Endothelial cell (in vitro differentiated cells): ENCODE measurements at places on chromosomes 5 and 9. TPM values are rescaled to one million over a fixed set of nuclear protein-coding genes. Genes with fewer than 3 reads are reported as not detected.

GRCh38 chr9:136787690-136788400, 3.3 kb upstream of the TMEM141 start:
- H3K27me3 ChIP-seq = no peaks in the 10 kb centered on the region
- no peak overlapping the region for H3K27ac ChIP-seq
- H3K4me1 ChIP-seq = peaks cover 8% of the 10 kb centered on the region
- no peak overlapping the region for H3K4me3 ChIP-seq
- H3K36me3 ChIP-seq = peaks cover 5% of the 10 kb centered on the region

DNA sequence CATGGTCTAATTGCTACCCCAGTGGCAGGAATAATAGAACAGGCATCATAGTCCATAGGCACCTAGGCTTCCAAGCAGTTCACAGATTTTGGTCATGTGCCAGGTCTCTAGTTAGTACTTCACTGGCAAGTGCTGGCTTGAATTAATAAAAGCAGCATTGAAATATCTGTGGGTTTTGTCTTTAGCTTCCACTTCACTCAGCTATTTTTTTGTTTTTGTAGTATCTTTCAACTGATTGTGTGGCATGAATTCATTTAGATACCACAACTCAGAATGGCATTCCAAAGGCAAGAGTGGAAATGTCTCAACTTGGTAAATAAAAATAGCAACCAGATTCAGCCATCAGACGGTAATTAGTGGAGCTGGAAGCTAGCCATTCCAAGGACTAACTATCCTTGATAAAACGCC, 27.9 kb upstream of the ITGA2 start:
- DNase-seq = no peak
- no peak overlapping the region for H3K27ac ChIP-seq
- H3K4me1 ChIP-seq = peaks cover 2% of the 10 kb centered on the region
- no peak overlapping the region for H3K4me3 ChIP-seq
- H3K27me3 ChIP-seq = peaks cover 1% of the 10 kb centered on the region

GRCh38 chr9:5488221-5489008, 21.9 kb upstream of the PDCD1LG2 start:
- no peaks in the 10 kb centered on the region for H3K36me3 ChIP-seq
- no peak for DNase-seq
- no peak overlapping the region for H3K4me3 ChIP-seq
- peaks cover 10% of the 10 kb centered on the region for H3K4me1 ChIP-seq
- peaks cover 2% of the 10 kb centered on the region for H3K27me3 ChIP-seq

GRCh38 chr9:81314490-81314889, 374.9 kb downstream of the TLE1 start:
- H3K4me1 ChIP-seq = no peaks in the 10 kb centered on the region
- H3K4me3 ChIP-seq = no peak overlapping the region
- no peaks in the 10 kb centered on the region for H3K36me3 ChIP-seq
- H3K27me3 ChIP-seq = peaks cover 2% of the 10 kb centered on the region
- no peak overlapping the region for H3K27ac ChIP-seq

DNA sequence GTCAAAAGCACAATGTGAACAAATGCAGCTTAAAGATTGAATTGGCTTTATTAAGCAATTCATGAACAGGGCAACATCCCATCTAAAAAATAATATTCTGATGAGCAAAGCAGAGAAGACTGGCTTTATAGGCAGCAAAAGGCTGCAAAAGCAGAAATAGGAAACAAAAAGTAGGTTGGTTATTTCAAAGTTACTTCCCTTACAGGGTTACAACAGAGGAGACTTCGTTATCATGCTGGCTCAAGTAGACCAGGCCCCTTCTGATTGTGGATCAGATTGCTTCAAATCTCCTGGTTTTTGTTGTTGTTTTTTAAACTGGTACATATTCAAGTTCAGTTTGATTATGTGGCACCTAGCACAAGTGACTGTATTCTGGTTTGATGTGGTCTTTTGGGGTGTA, 73.1 kb downstream of the MAN2A1 start:
- H3K27me3 ChIP-seq = no peaks in the 10 kb centered on the region
- DNase-seq = no peak
- peaks cover 15% of the 10 kb centered on the region for H3K36me3 ChIP-seq
- no peak overlapping the region for H3K4me3 ChIP-seq

DNA sequence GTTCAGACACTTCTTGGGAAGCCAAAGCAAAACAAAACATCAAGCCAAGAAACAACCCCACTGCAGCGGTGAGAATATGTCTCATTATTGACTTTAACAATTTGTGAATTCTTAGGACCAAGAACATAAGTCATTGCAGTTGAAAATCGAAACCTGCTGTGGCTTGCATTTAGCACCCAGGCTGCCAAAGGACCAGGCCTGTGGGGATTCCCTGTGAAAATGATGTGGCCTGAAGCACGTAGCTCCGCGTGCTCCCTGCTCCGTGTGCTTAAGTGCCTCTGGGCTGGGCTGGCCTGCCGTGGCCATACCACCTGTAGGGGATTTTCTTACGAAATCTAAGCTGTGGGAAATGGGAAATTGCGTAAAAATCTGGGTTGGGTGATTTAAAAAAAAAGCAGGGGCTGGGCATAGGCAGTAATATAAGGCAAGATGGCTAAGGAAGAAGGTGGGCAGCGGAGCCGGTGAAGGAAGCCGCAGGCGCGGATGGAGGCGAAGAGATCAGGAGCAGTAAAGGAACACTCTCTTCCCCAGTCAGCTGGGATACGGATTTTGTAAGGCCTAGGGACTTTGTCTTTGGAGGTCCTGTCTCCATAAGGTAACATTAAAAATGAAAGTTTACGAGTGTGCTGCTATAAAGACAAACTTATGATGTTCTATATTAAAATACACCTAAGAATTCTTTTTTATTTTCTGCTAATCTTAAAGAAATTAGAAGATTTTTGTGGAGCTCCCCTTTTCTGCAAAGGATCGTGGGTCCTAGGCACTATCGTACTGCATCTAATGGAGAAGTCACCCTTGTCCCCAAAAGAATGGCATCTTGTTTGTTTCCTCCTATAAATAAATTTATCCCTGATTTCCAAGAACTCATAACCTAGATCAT, 189.6 kb upstream of the SEMA6A start:
- H3K27me3 ChIP-seq = no peaks in the 10 kb centered on the region
- H3K4me1 ChIP-seq = peaks cover 14% of the 10 kb centered on the region
- DNase-seq = no peak
- no peak overlapping the region for H3K4me3 ChIP-seq
- peak overlapping the region; percentile 4 for H3K27ac ChIP-seq

DNA sequence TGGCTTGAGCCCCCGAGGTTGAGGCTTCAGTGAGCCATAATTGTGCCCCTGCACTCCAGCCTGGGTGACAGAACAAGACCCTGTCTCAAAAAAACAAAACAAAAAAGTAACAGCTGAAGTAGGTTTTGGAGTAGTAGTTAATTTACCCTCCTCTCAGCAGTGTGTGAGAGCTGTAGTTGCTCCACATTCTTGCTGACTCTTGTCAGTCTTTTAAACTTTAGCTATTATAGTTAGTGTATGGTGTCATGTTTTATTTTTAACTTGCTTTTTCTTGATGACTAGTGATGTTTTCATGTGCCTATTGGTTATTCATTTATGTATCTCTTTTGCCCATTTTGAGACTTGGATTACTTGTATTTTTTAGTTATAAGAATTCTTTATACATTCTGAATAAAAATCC, 52.9 kb upstream of the DHFR start:
- no peak overlapping the region for H3K4me3 ChIP-seq
- no peak for DNase-seq
- H3K4me1 ChIP-seq = peaks cover 12% of the 10 kb centered on the region
- no peak overlapping the region for H3K27ac ChIP-seq
- no peaks in the 10 kb centered on the region for H3K36me3 ChIP-seq

DNA sequence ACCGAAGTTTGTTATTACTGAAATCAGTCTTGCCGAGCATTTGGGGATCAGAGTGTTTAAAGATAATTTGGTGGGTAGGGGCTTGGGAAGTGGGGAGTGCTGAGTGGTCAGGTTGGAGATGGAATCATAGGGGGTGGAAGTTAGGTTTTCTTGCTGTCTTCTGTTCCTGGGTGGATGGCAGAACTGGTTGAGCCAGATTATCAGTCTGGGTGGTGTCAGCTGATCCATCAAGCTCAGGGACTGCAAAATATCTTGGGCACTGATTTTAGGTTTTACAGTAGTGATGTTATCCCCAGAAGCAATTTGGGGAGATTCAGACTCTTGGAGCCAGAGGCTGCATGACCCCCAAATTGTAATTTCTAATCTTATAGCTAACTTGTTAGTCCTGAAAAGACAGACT, 5.4 kb upstream of the ANKRD31 start:
- no peaks in the 10 kb centered on the region for H3K4me1 ChIP-seq
- H3K36me3 ChIP-seq = no peaks in the 10 kb centered on the region
- H3K4me3 ChIP-seq = no peak overlapping the region
- H3K27ac ChIP-seq = no peak overlapping the region
- H3K27me3 ChIP-seq = no peaks in the 10 kb centered on the region
- DNase-seq = no peak

- no peak overlapping the region for H3K4me3 ChIP-seq
- H3K4me1 ChIP-seq = no peaks in the 10 kb centered on the region
- H3K27me3 ChIP-seq = no peaks in the 10 kb centered on the region
- DNase-seq = no peak
Measured at GRCh38 chr5:81010336-81011169, 50.4 kb downstream of the RASGRF2 start.

GRCh38 chr5:43833961-43834360, 231.0 kb downstream of the NNT start:
- H3K27ac ChIP-seq = no peak overlapping the region
- H3K4me1 ChIP-seq = no peaks in the 10 kb centered on the region
- H3K27me3 ChIP-seq = peaks cover 2% of the 10 kb centered on the region
- no peak overlapping the region for H3K4me3 ChIP-seq

- peaks cover 15% of the 10 kb centered on the region for H3K27me3 ChIP-seq
- peaks cover 57% of the 10 kb centered on the region for H3K36me3 ChIP-seq
- DNase-seq = no peak
- H3K4me1 ChIP-seq = peaks cover 18% of the 10 kb centered on the region
Measured at GRCh38 chr9:137721899-137722298, 103.1 kb downstream of the EHMT1 start.

DNA sequence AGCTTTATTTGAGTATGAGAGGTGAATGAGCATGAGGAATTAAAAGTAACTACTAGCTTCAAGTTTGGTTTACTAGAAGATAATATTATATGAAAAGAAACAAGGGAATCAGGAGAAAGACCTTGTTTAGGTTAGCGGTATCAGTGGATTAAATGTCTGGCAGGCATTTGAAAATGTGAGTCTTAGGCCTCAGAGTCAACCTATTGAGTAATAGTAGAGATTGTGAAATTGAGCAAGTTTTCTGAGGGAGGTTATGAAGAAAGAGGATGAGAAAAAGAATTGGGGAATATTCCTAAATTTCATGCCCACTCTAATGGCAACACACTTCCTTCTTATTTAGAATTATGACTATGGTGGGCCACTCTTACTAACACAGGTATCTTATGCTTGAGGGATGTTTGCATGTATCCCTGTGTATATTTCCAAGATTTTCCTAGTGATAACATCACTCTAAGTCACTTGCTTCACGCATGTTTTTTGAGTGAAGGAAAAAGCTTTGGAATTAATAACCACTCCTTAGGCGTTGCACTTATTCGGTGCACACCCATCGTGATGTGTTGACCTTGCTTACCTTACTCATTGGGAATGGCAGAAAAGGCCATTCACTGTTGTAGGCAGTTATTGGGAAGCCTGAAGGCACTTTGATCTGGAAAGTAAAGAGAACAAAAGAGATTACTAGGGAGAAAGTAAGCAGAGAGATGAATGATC, 8.2 kb upstream of the ELL2 start:
- H3K4me3 ChIP-seq = no peak overlapping the region
- H3K4me1 ChIP-seq = no peaks in the 10 kb centered on the region

- H3K4me3 ChIP-seq = no peak overlapping the region
- H3K27me3 ChIP-seq = no peaks in the 10 kb centered on the region
- no peaks in the 10 kb centered on the region for H3K36me3 ChIP-seq
- no peak for DNase-seq
- H3K27ac ChIP-seq = peak overlapping the region; percentile 16
Measured at GRCh38 chr5:39274398-39275085, 55.2 kb upstream of the FYB1 start.

DNA sequence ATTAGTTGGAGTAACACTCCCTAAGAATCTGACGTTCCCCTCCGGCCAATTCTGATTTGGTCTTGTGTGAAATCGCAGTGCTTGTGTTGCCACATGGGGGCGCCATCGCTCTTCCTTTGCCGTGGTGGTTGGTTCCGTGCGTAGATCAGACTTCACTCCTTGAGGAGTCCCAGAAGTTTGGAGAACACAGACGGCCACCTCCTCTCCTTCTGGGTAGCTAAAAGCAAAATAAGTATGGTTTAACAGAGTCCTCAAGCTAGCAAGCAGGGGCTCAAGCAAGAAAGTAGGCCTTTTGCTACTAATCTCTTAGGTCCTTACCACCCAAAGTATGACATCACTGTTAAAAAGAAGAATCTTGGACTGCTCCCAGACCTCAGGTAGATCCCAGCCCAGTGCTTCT, 59.5 kb downstream of the HSPA4 start:
- H3K27me3 ChIP-seq = peaks cover 2% of the 10 kb centered on the region
- H3K4me1 ChIP-seq = no peaks in the 10 kb centered on the region
- H3K36me3 ChIP-seq = no peaks in the 10 kb centered on the region
- no peak overlapping the region for H3K4me3 ChIP-seq
- DNase-seq = peak; percentile 88

GRCh38 chr9:86020731-86021130, 78.6 kb downstream of the GOLM1 start:
- H3K4me1 ChIP-seq = peaks cover 20% of the 10 kb centered on the region
- H3K27ac ChIP-seq = no peak overlapping the region
- no peak for DNase-seq
- H3K36me3 ChIP-seq = peaks cover 38% of the 10 kb centered on the region
- H3K27me3 ChIP-seq = peaks cover 2% of the 10 kb centered on the region

DNA sequence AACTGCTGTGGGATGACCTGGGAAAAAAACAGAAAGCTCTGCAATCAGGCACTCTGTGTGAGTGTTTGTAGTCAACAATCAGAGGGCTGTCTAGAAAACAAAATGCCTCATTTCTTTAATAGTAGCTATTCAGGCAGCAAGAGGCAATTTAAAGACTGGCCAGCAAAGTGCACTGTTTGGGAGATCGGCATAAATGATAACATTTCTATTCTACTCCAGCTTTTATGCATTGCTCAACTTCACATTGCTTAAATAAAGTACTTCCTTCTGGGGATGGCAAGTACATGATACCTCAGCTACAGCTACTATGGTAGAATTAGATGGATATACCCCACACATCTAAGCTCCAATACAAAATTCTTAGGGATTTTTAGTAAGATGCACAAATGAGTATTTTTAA, 193.1 kb downstream of the DCP2 start:
- H3K27me3 ChIP-seq = no peaks in the 10 kb centered on the region
- no peak overlapping the region for H3K27ac ChIP-seq
- H3K36me3 ChIP-seq = no peaks in the 10 kb centered on the region
- no peaks in the 10 kb centered on the region for H3K4me1 ChIP-seq
- no peak overlapping the region for H3K4me3 ChIP-seq

ARL10 gene
- 14.5 TPM for total RNA-seq

NRG2 gene
- total RNA-seq = not detected

CDKN2B-AS1 gene
- total RNA-seq = 0.36 TPM

MYOZ3 gene
- total RNA-seq = 12.0 TPM

MTMR12 gene
- total RNA-seq = 39.4 TPM

CFAP90 gene
- not detected for total RNA-seq

PDGFRB gene
- 23.7 TPM for total RNA-seq

PCDHGA12 gene
- 3.8 TPM for total RNA-seq

TSLP gene
- 1.5 TPM for total RNA-seq

GAS1 gene
- 11.2 TPM for total RNA-seq

OLFM1 gene
- total RNA-seq = 0.74 TPM
